Foreskin fibroblast (primary cell): ENCODE measurements at places on chromosomes 3 and 15.

DNA sequence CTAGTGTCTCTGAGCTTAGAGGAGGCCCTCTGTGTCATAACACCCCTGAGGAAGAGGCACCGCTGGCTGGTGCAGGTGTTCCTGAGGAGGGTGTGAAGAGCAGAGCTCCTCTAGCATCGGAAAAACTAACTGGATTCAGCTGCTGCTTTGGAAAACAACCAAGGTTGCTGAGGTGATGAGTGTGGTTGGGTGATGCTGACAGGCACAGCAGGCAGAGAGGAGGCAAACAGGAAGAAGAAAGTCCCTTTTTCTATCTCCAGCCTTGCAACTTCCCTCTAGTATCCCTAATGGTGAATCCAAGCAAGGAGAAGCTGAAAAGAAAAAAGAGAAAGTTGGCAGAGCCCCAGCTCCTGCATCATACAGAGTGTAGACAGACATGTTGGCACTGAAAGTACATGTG lies 3.8 kb upstream of the OR4F15 start:
- DNase-seq = peak; percentile 48

- no peak for DNase-seq
Measured at GRCh38 chr15:87736891-87737389, 519.6 kb downstream of the NTRK3 start.

DNA sequence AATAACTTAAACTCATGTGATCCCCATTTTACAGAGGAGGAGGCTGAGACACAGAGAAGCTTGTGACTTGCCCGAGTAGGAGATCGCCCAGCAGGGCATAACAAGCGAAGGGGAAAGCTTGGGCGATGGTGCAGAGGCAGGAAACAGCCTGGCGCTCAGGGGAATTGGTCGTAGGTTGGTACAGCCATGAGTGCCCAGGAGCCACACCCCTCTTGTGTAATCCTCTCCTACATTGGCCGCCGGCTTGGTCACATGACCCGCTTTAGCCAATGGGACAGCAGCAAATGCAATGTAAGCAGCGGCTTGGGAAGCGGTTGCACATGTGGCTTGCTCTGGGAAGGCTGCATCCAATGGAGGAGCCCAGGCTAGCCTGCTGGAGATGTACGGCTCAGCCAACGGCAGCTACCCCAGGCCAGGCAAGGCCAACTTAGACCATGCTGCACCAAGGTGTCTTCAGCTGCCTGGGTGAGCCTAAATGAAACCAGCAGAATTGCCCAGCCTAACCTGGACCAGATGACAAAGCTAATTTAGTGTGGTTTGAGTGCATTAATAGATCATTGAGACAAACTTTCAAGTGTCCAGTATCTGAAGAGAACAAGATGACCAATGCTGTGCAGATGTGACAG lies 50.3 kb upstream of the SLC6A6 start:
- DNase-seq = no peak

DNA sequence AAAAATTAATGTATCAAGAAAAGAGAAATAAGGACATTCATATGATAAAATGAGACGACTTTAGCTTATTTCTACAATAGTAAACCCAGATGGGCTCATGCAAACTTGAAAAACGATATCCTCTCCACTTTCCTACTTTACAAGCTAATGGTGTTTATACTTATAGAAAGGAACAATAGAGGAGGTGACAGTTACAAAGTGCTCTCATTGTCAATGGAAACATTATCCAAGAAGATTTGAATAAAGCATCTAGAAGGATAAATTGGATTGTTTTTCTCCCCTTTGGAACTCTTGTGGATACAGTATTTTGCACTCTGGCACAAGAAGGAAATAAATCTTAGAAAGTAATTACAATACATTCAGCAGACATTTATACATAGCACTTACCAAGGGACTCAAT lies 20.2 kb upstream of the CCDC66 start:
- DNase-seq = no peak

- peak; percentile 60 for DNase-seq
Measured at GRCh38 chr3:69698728-69699127, 40.5 kb upstream of the MITF start.

DNA sequence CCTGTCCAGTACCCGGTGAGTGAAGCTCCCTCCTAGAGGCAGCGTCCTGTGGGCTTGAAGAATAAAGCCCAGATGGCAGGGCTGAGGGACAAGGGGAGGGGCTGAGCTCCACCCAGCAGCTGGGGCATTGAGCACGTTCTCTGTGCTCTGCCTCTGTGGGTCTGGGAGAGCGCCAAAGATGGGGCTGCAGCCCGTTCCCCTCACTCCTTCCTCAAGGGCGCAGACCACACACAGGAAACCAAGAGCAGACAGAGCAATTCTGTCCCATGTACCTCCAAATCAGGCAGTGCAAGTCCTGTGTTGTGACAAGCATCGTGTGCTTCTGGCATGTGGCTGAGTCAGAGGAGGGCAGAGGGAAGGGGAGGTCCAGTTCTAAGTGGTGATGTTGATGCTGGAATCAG lies 15.7 kb upstream of the KIF23 start:
- DNase-seq = peak; percentile 82

GRCh38 chr3:30904996-30905395 lies 10.5 kb upstream of the GADL1 start:
- no peak for DNase-seq

- no peak for DNase-seq
Measured at GRCh38 chr15:29692527-29692926, 129.7 kb downstream of the TJP1 start.

- no peak for DNase-seq
Measured at GRCh38 chr3:131972091-131972490, 62.7 kb downstream of the CPNE4 start.

GRCh38 chr3:139110072-139110830 lies 65.6 kb upstream of the PRR23C start:
- DNase-seq = no peak

GRCh38 chr3:125318871-125319270 lies 56.3 kb downstream of the ZNF148 start:
- no peak for DNase-seq

DNA sequence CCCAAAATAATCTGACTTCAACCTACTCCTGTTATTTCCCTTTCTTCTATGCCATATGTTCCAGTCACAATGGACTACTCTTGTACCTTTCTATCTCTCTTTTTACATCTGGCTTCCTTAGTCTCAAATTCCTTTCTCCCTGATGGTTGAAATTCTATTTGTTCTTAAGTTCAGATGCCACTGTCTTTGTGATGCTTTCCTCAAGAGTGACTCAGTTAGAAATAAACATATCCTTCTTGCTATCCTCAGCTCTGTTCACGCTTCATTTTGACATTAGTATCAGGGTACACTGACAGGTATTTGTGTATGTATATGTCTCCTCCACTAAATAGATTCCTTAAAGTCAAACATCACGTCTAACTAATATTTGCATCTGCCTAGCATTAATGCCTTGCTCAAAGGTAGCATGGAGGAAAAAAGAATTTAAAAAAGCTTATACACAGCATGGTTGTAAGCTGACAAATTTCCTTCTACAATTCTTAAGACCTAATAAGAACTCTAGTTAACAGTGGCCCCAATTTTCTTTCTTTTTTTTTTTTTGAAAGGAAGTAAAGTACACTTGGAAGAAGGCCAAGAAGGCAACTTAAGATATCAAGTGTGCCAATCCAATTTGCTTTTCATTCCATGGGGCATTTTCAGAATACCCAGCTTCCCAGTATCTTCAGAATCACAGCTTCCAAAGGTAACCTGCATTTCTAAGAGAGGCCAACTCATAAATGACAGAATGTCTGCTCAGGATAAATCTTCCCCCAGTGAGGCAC lies 58.0 kb downstream of the CHAC1 start:
- no peak for DNase-seq

- peak; percentile 28 for DNase-seq
Measured at GRCh38 chr3:134917631-134918030, 122.6 kb downstream of the EPHB1 start.

GRCh38 chr15:80615783-80616391 lies 79.2 kb upstream of the ABHD17C start:
- DNase-seq = peak; percentile 48

DNA sequence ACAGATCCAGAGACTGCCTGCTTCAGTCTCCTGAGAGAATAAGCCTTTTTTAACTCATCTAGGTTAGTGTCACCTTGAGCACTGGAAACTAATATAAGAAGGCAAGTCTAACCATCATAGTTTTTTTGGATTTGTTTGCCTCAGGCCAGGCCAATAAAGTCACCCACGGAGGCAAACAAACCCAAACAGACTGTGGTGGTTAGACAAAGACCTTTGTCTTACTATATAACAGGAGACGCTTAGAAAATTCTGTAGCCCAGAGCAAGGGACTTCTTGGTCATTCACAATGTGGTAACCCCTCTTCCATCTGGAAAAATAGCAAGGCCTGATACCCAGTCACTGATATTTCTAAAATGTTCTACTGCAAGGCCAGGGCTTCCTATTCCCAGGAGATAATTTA lies 45.3 kb upstream of the PPP2R3A start:
- no peak for DNase-seq

DNA sequence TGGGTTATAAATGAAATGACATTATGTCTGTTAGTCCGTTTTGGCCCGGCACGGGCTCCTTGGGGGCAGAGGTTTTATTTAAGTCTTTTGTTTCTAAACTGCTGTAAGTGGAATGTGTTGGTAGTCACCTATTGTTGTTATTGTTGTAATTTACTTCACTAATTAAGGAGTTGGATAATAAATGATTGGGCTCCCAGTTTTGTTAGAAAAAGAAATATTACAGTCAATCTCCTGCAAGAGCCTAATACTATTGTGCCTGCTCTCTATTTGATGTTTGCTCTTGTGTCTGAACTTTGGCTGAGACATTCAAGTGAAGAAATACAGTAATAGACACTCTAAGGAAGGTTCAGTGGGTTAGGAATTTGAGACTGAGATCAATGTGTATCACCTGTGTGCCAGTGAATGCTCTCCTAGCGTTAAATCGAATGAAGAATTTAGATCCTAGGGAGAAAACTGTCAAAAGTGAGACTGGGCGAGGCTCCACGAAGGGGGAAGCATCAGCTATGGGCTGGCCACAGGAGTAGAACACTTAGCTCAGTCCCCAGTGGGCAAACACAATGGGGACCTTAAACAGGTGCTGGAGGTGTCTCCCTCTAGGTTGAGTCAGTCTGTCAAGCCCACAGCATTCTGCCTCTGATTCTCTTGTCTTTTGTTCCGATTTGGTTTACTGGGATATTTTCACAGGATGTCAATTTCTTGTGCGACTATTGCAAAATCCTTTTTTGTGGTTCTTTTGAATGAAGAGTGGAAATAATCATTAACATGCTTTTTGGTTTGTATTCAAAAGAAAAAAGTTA lies 1.2 kb downstream of the ROBO2 start:
- DNase-seq = peak; percentile 13

- DNase-seq = no peak
Measured at GRCh38 chr3:4224331-4224730, 78.8 kb upstream of the SETMAR start.

DNA sequence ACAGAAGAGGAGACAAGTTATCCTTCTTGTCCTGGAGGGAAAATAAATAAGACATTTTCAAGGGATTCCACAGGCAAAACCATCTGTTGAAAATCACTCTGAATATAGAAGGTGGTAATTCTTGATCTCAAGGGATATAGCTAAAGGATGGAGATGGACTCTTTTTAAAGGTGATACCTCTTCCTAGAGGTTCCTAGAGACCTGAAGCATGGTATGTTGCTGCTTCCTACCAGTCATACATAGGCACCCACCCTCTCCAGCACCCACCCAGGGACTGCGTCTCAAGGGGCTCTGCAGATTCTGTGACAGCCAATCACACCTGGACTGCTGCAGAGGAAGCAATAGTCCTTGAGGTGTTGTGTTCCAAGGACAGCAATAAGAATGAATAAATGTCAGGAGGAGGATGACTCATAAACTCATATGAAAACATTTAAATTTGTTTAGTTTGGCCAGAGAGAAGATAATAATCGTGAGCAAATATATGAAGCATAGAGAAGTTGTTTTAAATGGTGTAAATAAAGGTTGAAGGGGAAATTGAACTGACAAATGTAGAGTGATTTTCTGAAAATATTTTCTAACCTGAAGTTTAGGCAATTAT lies 741.6 kb upstream of the CBLB start:
- peak; percentile 15 for DNase-seq

- DNase-seq = no peak
Measured at GRCh38 chr15:66886686-66887273, 178.6 kb upstream of the SMAD3 start.

DNA sequence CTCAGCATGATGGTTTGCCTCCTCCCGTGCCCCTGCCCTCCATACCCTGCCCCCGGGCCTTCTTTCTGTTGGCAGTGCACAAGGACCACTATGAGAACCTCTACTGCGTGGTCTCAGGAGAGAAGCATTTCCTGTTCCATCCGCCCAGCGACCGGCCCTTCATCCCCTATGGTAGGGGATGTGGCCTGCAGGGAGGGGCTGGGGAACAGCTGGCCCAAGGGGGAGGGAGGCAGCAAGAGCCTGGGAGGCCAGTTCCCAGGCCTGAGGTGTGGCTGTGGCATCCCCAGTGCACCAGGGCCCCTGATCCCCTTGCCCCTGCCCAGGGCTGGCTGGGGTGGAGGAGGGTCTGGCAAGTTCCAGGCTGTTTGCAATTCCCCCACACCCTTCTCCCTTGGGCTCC lies 2.6 kb upstream of the PLA2G4B start:
- no peak for DNase-seq

DNA sequence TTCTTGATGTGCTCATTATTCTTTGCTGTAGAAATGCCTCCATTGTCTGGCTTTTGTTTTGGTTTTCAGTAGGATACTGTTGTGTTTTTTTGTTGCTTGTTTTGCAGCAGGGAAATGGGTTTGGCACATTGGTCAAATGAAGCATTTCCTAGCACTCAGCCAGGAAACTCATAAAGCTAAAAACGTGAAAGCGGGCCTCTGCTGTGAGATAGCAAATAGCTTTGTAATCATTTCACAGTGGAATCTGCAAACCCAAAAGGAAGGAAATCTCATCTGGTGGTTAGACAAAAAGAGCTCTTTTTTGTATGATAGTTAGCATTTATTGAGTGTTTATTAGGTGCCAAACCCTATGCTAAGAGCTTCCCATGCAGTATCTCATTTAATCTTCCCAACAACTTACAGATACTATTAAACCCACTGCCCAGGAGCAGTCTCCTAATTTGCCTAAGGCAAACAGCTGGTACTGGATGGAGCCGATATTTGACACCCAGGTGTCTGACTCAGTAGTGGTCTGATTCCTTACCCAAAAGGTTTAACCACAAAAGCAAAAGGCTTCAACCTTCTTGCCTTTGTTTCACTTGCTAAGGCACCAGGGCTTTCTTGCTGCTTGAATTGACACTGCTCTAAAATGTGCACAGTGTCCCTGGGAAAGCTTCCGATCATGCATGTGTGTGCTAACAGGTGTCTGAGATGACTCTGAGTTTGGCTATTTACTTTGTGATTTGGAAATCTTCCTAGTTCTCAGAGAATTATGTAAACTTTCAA lies 527.9 kb upstream of the MDFIC2 start:
- no peak for DNase-seq

DNA sequence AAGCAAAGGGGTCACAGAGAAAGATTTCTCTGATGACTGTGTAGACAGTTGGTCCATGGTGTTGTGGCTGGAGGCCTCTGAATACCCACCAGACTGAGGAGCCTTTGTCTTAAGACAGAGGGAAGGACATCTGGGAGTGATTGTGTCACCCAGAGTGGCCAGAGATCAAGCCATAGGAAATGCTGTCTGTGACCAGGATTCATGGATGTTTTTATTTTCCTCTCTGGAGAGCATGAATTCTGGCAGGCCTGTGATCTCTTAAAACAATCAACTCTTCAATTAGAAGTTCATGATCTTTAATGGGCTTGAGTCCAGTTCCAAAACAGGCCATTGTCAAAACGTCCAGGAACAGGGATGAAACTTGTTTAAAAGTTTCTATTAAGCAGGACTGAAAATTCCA lies 198.9 kb upstream of the CTDSPL start:
- DNase-seq = no peak

- DNase-seq = peak; percentile 77
Measured at GRCh38 chr3:51706788-51707731, at the start of gene GRM2. GRM2 (plus strand) TSS chr3:51707068; CDS start chr3:51708984, 1,916 bp downstream.
